ENCODE measurements at places on chromosomes 1 and 21.
A peak's percentile ranks its signal among the peaks of the same experiment; 100 is the strongest.

- no peak for DNase-seq
Measured at GRCh38 chr1:233905416-233906051, 1.1 kb downstream of the SLC35F3 start.

DNA sequence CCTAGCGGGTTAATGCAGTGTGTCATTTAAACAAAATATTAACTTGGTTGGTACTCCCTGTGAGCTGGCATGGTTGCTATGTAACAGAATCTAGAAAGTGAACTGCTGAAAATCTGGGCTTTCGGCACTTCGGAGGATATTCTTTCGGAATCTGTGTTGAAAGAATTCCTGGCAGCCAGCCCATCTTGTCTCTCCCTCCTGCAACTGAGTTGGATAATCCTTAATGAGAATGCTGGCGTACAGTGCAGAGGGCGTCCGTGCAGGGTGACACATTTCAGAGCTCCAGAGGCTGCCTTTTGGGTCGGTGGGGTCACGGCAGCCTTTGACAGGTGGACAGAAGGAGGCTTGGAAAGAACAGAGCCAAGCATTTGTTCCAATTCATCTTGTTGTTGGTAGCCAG is 3.7 kb downstream of the KAZN start:
- DNase-seq = no peak

DNA sequence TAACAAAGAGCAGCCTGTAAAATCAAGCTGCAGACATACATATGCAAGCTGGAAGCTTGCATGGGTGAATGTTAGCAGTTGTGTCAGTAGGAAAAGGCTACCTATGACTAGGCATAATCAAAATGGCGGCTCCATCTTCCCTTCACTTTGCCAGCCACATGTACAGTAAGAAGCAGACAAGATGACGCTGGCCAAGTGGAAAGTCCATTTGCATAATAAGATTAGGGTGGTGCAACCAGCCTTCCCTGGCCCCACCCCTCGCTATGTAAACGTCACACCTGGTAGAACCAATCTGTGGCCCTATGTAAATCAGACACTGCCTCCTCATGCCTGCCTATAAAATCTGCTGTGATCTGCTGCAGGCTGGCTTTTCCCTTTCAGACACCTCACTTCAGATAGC is 171.9 kb upstream of the USP25 start:
- DNase-seq = no peak

DNA sequence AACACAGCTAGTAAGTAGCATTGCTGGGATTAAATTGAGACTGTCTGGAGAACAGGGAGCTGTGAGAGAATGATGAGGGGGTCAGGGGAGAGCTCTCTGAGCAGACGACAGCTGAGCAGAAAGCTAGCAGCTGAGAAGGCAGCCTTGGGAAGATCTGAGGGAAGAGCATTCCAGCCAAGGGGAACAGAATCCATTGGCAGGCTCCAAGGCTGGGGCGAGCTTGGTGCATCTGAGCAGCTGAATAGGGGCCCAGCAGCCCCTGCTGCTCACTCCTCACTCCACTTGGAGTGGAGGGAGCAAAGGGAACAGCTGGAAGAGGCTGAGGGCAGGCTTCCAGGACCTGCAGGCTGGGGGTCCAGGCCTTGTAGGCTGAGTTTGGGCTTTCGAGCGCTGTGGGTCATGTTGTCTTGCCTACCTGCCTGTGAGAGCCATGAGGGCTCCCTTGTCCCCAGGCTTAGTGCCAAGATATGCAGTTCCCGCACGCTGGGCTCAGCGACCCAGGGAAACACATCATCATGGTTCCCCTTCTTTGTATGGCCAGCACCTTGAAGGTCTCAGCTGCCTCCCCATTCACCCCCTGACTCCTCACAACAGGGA is 10.5 kb downstream of the ACOT11 start:
- DNase-seq = no peak

DNA sequence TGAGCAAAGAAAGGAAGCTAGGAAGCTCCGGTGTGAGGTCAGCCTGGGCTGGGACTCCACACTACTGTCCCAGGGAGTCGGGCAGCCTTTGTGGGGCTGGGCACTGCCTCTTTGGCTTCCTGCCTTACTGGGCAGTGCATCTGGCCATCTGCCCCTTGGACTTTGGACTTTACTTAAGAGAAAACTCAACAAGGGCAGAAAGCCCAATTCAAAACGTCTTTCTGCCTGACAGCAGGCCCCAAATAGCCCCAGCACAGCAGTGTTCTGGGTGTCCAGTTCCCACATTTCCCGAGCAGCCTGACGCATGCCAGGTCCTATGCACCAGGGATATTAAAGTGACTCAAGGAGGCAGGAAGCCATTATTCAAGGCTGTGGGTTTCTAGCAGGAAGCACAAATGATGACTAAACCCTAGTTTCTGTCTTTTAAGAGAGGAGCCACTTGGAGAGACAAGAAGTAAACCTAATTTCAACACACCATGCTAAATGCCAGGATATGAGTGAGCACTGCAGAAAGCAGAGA is 37.9 kb upstream of the EDEM3 start:
- no peak for DNase-seq

GRCh38 chr1:57249511-57249910 is 174.3 kb downstream of the DAB1 start:
- no peak for DNase-seq

DNA sequence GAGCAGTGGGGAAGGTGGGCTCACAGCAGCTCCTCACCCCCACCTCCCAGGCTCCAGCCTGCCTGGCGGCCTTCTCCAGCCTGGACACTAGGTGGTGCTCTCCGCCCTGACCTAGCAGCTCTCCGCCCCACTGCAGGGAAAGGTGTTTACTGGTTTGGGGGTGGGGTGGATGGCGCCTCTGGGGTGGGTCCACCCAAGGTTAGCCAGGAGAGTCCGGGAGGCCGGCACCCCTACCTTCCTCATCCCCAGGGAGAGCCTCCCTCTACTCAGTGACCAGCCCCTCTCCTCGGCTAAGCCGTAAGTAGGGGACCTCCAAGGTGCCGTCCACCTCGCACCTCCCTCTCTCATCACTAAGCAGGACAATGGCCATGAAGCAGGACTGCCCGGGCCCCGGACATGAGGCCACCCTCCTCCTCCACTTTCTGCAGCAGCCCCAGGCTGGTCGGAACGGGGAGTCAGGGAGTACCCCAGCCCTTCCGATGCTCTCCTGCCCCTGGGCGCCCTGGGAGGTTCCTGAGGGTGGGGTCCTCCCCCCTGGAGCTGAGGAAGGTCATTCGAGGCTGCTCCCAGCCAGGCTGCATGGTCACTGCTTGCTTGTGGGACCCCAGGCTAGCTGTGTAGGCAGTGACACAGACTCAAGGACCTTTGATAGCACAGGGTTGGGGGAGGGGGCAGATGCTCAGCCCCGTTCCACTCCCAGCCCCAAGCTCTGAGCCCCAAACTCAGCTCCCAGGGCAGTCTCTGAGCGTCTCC is 101.4 kb upstream of the VAMP3 start:
- peak; percentile 29 for DNase-seq

DNA sequence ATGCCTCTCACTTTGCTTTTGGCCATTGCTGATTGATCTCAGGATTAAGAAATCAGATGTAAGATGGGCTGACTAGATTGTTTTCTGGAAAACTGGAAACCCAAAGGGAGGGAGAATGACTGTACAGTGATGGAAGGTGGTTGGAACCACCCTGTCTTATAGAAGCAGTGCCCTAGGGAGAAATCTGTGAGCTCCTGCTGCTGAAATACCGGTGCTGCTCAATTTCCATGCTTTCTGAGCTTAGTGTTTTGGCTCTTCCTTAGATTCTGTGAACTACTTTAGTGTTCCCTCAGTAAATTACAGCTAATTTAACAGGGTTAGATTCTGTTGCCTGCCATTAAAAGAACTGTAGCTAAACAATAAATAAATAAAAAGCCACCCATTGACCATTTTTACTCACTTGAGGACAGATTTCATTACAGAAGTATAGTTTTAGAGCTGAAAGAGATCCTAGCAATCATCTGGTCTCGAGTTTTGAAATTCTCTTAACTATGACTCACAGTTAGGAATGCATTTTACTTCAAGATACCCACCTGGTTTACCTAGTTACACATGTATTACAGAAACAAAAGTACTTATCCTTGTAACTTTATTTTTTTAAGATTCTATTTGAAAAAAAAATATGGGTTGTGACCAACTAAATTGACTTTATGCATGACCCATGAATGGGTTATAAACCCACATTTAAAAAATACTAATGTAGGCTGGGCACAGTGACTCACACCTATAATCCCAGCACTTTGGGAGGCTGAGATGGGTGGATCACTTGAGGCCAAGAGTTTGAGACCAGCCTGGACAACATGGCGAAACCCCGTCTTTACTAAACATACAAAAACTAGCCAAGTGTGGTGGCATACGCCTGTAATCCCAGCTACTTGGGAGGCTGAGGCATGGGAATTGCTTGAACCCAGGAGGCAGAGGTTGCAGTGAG is 33.2 kb downstream of the CAMSAP2 start:
- no peak for DNase-seq

DNA sequence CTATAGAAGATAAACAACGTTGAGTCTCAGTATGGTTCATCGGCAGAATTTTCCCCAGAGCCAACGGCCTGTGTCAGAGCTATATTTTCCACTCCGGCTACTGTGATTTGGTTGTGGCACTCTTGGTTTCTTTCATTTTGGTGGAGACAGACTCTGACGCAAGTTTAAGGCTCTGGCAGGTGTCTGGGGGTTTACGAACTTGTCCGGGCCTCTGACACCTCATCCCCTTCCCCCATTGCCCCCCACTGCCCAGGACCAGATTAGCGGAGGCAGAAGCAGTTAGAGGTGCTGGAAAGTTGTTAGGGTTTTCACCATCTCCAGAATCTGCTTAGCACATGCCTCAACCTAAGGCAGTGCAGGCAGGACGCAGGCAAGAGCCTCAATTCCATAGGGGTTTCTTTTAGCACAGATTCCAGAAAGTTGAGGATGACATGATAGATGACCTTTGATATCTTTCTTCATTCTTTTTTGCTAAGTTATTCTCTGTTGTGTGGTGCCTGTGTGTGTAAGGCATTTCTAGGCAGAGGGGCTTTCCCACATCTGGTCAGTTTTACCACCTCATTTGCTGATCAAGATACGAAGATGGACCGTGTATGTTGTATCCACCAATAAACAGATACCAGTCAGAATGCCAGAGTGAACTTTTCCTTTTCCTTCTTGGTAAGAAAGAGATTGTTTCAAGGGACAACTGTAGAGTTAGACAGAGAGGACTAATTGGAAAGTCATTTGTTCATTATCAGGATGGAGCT is 18.4 kb upstream of the IL10 start:
- DNase-seq = no peak

GRCh38 chr1:40338745-40339419 is 21.8 kb upstream of the COL9A2 start:
- DNase-seq = peak; percentile 82

DNA sequence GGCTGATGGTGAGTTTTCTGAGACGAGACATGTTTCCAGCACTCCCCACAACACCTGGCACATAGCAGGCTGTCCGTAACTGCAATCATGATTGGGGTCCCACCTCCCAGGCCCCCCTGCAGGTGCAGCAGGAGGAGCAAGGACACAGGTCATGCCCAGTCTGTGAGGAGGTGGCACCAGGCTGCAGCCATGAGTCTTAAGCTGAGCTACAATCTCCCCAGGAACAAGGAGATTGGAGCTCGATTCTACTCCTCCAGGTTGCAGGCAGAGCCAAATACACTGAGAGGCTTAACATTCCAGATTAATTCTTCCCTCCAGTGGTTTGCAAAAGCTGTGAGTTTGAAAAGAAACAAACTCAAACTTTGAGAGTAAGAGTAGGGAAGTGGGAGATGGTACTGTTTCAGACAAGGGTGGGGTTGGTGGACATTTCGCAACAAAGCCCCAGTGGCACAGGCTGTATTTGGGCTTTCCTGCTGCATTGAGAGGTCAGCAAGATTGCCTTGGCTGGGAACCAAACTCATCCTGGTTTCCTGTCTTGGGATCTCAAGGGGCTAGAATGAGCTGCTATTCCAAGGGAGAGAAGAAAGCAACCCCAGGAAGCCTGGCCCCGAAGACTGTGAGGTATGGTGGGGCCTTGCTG is 64.8 kb upstream of the GALNT2 start:
- no peak for DNase-seq

DNA sequence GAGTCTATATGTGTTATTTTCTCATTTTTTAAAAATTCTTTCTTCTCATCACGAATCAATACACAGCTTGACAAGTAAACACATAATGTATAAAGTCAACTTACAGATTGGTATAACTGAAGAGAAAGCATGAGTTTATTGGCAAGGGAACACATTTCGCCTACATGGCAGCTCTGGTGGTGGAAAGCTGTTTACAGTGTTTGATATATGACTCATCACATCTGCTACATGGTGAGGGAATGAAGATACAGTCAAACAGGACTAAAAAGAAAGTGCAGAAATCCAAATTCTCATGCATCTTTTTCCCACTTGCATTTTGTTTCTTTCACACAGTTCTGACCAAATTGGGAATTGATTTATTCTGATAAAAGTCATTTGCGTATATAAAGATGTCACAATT is 122.2 kb upstream of the ADGRL4 start:
- DNase-seq = no peak

- DNase-seq = no peak
Measured at GRCh38 chr1:33626801-33627200, 154.4 kb downstream of the ZSCAN20 start.

DNA sequence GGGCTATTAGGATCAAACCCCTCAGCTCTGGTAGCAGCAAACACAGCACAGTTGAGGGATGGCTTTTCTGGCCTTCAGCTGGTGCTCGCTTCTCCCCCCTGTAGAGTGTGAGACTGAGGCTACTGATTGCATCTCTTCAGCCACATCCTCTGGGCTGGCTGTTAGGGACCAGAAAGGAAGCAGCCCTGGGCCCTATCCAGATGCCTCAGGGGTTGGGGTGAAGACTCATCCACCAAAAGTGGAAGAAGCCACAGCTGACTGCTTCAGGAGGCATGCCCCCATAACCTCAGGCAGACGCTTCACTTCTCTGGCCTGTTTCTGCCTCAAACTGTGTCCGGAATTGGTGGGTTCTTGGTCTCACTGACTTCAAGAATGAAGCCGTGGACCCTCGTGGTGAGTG is 6.2 kb upstream of the TMEM200B start:
- no peak for DNase-seq

DNA sequence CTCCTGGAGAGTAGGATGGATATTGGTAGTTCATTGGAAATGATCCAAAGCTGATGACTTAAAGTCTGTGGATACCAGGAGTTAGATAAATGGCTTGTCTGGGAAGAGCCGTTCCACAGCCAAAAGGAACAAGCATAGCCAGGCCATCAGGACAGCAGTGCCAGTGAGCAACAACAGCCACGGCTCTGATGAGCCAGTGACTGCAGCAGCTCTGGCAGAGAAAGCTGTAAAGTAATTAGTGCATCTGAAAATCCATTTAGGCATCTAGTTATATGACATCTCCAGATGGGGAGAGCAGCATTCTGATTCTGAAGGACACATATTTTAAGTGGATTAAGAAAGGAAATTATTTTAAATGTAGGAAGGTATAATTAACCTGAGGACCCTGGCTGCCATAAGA is 256.2 kb upstream of the PLXNA2 start:
- DNase-seq = no peak

GRCh38 chr1:29179641-29180184 is 2.0 kb downstream of the SRSF4 start:
- DNase-seq = no peak
